ENCODE measurements at places on chromosomes 11 and 22. TPM values are rescaled to one million over a fixed set of nuclear protein-coding genes. Genes with fewer than 3 reads are reported as not detected.
A peak's percentile ranks its signal among the peaks of the same experiment; 100 is the strongest.

DNA sequence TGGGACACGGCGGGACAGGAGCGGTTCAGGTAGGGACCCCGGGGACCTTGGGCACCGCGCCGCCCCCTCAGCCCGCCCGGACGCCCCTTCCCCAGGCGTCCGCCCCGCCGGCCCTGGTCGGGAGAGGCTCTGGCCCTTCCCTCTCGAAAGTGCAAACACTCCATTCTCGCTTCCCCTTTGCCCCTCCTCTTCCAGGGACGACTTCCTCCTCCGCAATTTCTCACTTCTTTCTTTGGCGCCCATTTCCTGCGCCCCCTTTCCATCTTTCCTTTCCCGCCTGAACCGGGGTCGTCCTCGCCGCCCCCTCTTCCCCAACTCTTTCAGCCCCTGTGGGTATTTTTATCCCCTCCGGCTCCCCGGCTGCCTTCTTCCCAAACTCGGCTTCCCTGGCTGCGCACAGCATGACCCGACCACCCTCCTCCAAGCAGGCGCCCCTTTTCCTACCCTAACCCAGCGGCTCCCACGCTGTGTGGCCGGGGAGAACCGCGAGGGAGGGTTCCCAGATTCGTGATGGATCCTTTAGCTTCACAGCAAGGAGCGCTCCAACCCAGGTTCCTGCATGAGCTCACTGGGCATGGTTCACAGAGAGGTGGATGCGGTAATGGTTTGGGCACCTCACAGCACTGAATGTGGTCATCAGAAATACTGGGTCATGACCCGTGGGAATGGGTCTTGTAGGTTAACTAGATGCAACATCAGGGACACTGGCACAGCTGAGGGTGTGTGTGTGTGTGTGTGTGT is 689 bp downstream of the RAB39A start:
- DNase-seq, result peak; percentile 45

DNA sequence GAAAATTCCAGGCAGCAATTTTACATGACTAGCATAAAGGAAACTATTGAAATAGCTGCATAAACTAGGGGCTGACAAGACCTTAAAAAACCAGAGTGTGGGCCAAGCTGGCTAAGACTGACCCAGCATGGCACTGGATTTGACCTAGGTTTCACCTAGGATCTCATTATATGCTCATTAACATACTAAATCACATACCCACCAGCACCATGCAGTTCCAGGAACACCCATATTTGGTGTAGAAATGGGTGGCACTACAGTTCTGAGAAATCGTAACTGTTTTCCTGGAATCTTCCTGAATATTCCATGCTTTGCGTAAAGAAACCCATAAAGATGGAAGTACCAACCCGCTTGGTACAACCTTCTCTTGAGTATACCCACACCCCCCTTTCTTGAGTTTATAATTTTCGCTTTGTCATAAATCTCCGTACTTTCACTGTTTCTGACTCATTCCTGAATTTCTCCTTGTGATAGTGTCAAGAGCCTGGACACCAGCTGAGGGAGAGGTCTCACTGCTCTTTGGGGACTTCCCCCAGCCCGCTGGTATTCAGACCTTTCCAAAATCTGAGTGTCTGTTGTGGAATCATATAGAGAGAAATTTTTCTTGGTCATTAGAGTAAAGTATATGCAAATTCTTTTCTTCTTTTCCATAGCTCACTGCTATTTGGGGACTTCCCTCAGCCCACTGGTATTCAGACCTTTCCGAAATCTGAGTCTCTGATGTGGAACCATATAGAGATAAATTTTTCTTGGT is 55.1 kb downstream of the MTMR3 start:
- no peak for DNase-seq

DNA sequence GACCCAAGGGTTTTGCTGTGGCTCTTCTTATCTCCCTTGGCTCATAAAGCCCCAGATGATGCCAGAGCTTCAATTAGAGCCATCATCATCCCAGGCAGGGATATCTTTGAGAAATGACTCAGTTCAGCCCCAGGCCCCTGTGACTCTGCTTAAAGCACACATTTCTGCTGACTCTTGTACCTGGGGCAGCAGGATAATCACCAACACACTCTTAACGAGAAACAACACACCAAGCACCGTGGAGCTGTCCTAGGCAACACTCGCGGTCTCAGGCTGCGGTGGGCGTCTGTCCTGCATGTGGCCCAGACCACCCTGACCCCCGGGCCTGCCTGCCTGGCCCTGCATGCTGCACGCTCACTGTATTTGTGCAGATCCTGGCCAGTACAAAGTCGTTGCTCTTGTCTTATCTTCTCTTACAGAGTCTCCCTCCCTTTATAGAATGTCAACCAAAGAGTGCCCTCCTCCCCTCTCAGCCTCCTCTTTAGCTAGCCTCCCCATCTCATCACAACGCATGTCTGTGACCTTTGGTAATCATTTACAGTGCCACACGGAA is 114.2 kb upstream of the PARVA start:
- peak; percentile 66 for DNase-seq

- DNase-seq, result peak; percentile 52
Measured at GRCh38 chr11:119637481-119637880, 91.5 kb downstream of the NECTIN1 start.

GRCh38 chr11:110772863-110773262 is 60.6 kb upstream of the ARHGAP20 start:
- no peak for DNase-seq

- no peak for DNase-seq
Measured at GRCh38 chr11:46207270-46207669, 70.2 kb upstream of the CREB3L1 start.

- DNase-seq, result no peak
Measured at GRCh38 chr22:38228873-38229740, 27.3 kb downstream of the MAFF start.

- no peak for DNase-seq
Measured at GRCh38 chr11:28524098-28524497, 415.9 kb downstream of the METTL15 start.

- DNase-seq, result no peak
Measured at GRCh38 chr11:70204466-70204799, 1.3 kb downstream of the FADD start.

- no peak for DNase-seq
Measured at GRCh38 chr11:96293598-96294021, 49.4 kb downstream of the MAML2 start.

GRCh38 chr11:11425806-11426205 is 72.8 kb upstream of the CSNK2A3 start:
- no peak for DNase-seq

- DNase-seq, result no peak
Measured at GRCh38 chr22:29375398-29376076, 12.8 kb downstream of the AP1B1 start.

DNA sequence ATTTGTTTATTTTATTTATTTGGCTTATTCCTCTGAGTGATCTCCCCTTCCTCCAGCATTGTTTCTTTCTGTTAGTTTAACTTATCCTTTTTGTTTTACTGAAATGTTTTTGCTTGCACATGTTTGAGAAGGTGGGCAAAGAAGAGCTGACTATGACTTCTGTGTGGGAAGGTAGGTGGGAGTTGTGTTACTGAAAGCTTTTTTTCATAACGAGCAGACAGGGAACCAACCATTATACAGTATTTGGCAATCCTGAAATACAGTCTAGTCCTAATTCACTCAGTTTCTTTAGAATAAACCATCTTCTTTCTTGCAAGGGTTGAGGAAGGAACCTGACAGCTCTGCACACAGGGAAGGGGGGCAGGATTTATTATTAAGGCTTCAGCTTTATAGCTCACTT is 37.0 kb upstream of the PAK1 start:
- no peak for DNase-seq

DNA sequence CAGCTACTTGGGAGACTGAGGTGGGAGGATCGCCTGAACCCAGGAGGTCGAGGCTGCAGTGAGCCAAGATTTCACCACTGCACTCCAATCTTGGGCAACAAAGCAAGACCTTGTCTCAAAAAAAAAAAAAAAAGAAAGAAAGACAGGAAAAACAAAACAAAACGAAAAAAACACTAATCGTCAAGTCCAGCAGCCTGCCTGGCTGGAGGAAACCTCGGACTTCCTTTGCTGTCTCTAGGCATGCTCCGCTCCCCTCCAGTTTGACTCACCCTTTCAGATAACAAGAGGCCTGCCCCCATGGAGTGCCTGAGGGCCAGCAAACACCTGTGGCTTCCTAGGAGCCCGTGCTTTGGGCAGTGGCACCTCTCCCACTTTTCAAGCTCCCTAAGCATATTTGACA is 28.8 kb upstream of the CHKA start:
- no peak for DNase-seq

GRCh38 chr11:96196181-96196662 is 146.8 kb downstream of the MAML2 start:
- DNase-seq, result no peak

DNA sequence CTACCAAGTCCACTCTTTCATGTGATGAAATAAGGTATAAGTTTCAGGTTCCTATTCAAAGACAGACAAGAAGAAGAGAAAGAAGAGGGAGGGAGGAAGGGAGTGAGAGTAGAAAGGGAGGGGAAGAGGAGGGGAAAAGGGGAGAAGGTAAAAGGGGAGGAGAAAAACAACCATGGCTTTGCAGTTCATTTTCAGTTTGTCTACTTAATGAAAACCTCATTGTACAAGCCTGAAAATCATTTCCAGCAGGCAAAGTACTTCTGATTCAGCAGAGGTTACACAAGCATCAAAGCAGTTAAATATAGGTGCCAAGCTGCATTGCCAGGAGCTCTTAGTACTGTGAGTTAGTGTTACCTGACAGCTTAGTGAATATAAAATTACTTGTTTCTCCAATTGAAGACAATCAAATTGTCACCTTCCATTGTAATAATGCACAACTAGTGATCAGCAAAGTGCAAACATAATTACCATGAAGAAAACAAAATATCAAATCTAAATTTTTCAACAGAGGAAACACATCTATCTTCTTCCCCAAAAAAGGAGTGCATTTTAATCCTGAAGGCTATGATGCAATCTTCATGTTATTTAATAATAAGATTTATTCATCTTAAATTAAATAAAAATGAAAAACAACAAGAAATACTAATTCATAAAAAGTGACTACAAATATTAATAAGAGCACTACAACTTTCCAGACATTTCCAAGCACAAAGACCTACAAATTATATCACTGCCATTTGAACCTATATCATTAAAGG is 8.2 kb downstream of the SOX6 start:
- DNase-seq, result no peak

DNA sequence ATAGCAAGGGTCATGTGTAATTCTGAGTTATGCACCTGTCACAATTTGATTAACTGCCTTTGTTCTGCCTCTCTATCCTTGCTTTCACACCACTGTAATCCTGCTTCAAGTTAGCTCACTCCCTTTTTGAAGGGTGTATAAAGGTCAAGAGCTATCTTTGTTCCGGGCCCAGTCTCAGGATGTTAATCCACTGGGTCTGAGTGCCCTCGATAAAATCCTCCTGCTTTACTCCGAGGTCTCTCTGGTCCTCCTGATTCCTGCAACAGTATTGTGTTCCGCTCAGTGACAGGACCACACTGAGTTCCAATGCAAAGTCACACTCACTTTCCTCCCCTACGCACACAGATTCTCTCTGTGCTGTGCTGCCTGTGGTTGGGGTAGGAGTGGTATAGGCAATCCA is 186.5 kb downstream of the DYNC2H1 start:
- DNase-seq, result no peak

GRCh38 chr11:72218251-72218745 is 1.7 kb downstream of the FOLR2 start:
- no peak for DNase-seq

GRCh38 chr11:17907046-17907445 is 105.8 kb downstream of the SERGEF start:
- no peak for DNase-seq

APOA5 gene
- polyA plus RNA-seq, result not detected

BIRC3 gene
- 0.46 TPM for polyA plus RNA-seq

SEPTIN3 gene
- 0.89 TPM for polyA plus RNA-seq

C22orf42 gene
- polyA plus RNA-seq, result not detected

ARVCF gene
- polyA plus RNA-seq, result 33.0 TPM

Measured in SK-N-SH (cell line).